ENCODE measurements at places on chromosomes 16 and 17.

GRCh38 chr17:58268326-58268725 is 12.4 kb downstream of the MPO start:
- no peak for DNase-seq

DNA sequence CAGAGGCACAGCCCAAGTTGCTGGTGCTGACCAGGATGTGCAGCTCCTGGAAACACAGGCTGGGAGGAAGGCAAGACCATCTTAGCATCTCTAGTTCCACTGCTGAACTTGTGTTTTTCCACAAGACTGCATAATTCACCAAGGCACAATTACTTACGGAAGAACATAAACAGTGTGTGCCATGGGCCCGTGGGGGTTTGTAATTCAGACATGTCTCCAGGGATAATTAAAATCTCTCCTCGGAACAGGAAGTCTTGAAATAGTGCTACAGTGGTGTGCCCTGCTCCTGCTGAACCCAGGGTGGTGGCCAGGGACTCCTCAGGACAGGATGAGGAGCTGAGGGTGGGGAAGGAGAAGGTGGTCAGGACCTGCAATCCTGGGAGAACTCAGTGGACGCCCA is 188.2 kb downstream of the CCT6B start:
- DNase-seq, result no peak

DNA sequence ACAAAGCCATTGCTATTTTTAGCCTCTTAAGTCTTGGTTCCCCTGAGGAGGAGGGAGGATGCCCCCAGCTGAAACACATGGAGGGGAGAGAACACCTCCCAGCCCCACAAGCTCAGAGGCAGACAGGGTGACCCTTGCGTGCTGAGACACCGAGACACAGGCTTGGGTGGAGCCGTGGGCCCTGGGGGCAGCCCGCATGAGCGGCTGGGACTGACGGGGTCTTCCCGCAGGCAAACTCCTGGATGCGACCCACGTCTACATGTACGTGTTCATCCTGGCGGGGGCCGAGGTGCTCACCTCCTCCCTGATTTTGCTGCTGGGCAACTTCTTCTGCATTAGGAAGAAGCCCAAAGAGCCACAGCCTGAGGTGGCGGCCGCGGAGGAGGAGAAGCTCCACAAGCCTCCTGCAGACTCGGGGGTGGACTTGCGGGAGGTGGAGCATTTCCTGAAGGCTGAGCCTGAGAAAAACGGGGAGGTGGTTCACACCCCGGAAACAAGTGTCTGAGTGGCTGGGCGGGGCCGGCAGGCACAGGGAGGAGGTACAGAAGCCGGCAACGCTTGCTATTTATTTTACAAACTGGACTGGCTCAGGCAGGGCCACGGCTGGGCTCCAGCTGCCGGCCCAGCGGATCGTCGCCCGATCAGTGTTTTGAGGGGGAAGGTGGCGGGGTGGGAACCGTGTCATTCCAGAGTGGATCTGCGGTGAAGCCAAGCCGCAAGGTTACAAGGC is 9.8 kb downstream of the SLC16A3 start:
- no peak for DNase-seq

GRCh38 chr16:69936751-69937211 is 14.4 kb upstream of the CLEC18A start:
- no peak for DNase-seq

GRCh38 chr17:35666967-35667532 is 64.4 kb upstream of the RASL10B start:
- no peak for DNase-seq

DNA sequence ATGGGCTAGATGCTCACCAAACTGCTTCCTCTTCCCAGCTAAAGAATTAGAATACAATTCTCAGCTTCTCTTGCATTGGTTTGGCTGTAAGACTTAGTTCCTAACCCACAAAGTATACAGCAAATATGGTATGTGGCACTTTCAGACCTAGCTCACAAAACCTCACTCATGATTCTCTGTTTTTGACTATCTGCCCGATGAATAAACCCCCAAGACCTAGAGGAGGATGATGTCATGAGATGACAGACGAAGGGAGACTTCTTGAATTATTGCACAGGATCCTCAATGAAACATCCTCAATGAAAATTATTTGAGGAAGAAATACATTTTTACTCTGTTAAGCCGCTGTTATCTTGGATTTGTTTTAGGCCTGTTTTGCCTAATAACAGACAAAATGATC is 14.3 kb downstream of the CNOT1 start:
- DNase-seq, result no peak

DNA sequence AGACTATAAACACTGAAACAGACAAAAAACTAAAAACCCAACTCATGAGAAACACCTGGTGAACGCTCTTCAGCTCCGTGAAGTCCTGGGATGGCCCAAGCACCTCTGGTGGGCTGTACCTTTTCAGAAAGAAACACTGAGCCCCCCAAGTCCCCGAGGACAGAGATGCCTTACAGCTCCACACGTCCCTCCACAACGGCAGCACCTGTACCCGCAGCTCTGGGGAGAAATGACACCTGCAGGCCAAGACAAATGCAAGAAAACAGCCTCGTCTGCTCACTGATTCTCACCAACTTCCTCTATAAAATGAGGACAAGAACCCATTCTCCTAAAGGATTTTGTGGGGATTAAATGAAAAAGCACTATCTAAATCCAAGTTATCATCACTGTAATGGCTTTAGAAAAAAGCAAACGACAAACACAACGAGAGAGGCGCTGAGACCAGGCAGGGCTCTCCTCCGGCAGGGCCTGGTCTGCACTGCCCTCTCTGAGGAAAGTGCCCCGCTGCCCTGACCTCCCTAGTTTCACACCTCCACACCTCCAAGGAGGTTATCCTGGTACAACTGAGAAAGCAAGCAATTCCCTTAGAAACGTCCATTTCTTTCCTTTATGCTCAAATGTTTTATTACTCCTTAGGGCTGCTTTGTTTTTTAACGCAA is 114.9 kb downstream of the ZNF778 start:
- DNase-seq, result no peak

GRCh38 chr16:27359051-27359450 is 42.9 kb upstream of the IL21R start:
- DNase-seq, result no peak

DNA sequence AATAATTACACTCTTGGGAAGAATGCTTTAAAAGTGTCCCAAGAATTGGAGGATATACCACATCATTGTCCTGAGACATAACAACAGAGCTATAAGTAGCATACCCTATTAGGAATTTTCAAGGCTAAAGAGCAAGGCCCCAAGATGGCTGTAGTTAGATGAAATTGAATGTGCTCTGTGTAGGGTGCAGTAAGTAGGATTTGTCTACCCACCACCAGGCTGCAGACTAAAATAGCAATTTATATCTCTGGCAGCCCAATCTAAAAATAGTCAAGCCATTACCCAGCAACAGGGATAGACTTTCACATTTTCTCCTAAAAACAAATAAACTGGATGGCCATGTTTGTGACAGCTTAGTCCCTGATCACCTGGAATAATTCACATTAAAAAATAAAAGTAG is 5.6 kb downstream of the MMD start:
- DNase-seq, result no peak

DNA sequence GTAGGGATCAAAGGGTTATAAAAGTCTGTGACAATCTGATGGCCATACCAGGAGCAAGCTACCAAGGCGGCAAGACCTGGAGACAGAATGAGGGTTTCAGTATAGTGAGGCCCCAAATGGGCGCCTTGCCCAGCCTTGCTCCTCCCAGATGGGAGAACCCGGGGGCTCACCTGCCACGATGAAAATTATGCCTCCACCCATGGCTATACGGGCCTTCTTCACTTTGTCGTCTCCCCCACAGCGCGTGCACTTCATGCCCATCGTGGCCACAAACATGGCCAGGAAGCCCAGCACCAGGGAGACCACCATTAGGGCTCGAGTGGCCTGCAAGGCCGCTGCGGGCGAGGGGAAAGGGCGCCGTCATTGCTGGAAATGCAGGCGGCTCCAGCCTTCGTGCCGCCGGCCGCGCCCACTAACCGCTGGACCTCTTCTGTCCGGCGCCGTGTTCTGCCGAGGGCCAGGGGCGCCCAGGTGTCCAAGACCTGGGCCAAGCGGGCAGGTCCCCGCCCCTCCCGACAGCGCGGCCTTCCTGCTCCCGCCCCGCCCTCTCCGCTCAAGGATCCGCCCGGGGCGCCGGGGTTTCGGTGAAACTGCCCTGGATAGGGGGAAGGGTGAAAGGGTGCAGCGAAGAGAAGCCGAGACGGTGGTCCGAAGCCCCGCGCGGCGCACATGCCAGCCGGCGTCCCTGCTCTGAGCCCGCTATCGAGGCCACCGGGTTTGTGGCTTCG is 1.5 kb downstream of the CLDN7 start:
- no peak for DNase-seq

GRCh38 chr17:76654408-76654807 is 10.9 kb upstream of the ST6GALNAC1 start:
- DNase-seq, result no peak

DNA sequence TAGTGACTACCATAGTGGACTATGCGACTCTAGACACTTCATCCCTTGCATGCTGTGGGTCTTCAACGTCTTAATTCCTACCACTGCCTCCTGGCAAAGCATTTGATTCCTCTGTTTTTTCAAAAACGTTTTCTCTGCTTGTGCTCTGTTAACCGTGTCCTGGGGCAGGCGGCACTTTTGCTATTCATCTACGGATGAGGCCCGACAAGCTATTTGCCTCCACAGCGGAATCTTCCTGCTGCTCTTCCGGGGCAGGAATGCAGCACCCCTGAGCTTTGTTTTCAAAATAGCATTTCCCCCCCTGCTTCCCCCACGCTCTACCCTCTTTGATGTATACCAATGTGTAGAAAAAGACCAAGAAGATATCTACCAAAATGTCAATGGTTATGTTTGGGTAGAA is 39.8 kb upstream of the METTL16 start:
- no peak for DNase-seq

DNA sequence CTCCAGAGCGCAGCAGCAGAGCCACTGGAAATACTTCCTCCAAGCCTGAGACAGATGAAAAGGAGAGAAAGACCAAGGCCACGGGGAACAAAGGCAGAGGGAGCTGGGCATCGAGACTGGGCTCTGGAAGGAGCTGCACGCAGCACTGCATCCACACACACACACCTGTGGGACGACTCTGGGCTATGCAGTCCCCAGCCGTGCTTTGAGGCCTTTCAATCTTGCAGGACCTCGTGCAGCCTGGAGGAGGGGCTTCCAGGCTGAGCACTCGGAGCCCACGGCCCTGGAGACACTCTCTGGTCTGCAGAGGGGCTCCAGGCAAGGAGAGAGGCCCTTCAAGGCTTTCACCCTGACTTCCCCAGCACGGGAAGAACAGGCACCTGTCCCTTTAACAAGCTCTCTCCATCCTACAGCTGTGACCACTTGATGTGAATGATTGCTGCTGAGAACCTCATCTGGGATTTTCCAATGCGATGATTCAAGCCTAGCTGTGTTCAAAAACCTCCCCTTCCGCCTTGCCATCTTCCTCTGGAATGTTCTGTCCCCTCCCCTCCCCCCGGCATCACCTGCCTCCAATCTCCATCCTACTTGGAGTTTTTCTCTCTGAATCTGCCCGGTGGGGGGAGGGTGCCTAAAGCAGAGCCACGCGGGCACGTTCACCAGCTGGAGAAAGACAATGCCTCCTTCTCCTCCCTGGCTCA is 37.5 kb downstream of the RBFOX3 start:
- DNase-seq, result no peak

DNA sequence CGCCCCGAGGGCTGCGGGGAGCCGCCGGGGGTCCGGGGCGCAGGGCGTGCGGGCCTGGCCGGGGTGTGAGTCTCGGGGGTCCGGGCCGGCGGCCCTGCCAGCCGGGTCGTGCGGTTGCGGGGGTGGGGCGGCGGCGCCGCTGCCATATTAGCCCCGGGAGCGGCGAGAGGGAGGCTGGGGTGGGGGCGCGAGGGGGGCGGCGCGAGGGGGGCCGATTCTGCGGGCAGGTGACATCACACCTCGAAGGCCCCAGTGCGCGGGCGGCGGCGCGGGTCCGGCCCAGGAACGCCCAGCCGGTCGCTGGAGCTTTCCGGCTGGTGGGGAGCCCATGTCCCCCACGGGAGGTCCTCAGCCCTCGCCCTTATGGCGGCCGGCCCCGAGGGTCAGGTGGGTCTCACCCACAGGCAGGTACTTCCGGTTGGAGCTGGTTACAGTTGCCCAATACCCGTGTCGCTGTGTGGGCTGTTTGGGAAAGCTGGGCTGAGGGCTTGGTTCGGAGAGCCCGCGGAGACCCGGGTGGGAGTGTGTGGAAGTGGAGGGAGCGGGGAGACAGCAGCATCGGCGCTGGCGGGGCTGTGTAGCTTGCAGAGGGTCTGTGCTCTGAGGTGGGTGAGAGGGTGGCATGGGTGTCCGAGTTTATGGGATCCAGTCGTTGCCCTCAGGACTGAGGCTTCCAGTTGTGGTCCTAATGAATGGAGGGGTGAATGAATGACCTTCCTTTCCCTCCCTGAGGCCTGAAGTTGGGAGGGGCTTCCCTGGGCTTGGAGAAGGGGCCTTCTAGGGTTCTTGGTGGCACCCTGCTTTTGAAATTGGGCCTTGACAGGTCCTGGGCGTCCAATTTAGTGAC is 804 bp downstream of the ATP6V0C start:
- no peak for DNase-seq

- DNase-seq, result no peak
Observed at GRCh38 chr16:13351601-13352217, 450.3 kb downstream of the SHISA9 start.

GRCh38 chr16:21698169-21699032 is 34.6 kb downstream of the OTOA start:
- DNase-seq, result no peak

DNA sequence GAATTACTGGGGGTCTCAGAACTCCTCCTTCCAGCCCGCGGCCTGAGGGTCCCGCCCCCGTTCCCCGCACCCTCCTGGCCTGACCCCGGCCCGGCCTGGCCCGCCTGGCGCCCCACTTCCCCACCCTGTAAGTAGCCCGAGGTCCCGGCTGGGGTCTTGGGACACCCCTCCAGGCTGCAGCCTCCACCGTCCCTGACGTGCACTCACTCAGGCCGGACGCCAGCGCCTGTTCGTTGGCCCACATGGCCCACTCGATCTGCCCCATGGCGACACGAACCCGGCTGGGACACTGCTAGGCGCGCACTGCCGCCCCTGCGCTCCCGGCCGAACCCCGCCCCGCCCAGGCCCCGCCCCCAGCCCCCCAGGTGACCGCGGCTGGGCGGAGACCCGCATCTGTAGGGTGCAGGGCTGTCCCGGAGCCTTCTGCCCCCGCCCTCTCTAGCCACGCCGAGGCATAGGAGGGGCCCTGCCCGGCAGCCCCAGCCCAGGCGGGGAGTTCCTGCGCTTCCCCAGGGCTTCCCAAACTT is at the start of gene CYBA:
Gene CYBA, minus strand, starts transcription at position 305 of the 527 bp plus-strand sequence. Its CDS starts 40 bp downstream, at position 265.
- no peak for DNase-seq

GRCh38 chr16:54335230-54335629 is 48.6 kb upstream of the IRX3 start:
- no peak for DNase-seq
